Naive B cell (primary cell): ENCODE measurements at places on chromosomes 16 and 17.

DNA sequence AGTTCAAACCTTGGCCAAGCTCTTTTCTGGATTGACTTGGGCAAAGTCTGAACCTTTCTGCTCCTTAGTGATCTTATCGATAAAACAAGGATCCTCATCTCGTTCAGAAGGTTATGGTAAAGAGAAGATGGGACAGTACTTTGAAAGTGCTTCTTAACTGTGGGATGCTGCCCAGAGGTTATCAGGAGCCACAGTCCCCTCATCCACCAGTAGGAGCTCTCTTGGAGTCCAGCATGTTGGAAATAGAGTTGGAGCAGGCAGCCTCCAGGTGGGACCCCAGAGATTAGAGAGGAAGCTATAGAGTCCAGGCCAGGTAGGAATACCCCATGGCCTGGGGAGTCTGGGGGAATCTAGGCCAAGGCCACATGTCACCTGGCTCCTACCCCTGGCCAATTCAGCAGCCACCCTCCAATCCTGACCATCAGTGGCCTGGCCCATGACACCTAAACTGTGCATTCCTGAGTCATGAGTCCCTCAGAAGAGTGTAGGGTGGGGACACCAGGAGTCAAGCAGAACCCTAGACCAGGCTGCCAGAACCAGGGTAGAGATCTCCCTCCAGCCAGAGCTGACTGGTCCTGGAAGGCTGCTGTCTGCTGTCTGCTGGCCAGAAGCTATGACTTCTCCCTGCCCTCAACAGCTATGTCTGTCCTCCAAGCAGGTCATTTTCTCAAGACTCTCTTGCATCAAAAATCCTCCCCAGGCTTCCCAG lies 144.3 kb downstream of the AIPL1 start:
- DNase-seq, result no peak

DNA sequence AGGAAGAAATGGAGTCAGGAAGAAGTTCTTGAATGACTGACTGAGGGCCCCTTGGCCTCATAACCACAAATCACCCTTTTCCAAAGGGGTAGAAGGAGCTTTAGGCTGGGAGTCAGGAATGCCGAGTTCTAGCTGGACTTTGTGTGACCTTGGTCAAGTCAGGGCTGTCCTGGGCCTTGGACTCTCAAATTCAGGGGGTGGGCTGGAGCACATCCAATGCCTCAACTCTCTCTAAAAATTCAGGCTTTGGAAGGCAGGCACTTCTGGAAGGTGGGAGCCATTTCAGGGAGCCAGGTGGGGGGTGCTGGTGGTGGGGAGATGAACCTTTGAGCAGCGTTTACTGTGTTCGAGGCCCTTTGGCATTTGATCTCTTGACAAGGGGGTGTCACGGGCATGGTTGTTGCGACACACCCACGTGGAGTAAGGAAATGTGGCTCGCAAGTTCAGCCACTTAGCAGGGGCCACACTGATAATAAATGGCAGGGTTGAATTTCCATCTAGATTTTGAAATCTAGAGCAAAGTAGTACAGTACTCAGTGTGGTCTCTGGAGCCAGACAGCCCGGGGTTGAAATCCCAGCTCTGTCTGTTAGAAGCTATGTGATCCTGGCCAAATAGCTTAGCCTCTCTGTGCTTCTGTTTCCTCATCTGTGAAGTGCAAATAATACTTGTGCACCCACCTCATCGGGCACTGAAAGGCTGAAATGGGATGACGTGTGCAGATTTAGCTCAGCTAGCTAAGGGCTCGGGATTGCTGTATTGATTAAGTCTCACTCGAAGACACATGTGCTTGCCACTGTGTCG lies 47.1 kb upstream of the CIBAR2 start:
- DNase-seq, result no peak

GRCh38 chr16:15990902-15991301 lies 41.5 kb downstream of the ABCC1 start:
- no peak for DNase-seq

- no peak for DNase-seq
Observed at GRCh38 chr16:51107742-51108141, 43.3 kb downstream of the SALL1 start.

- no peak for DNase-seq
Observed at GRCh38 chr17:45408611-45409421, 23.9 kb downstream of the ARHGAP27 start.

- DNase-seq, result no peak
Observed at GRCh38 chr16:48075398-48075797, 80.4 kb downstream of the ABCC12 start.

- no peak for DNase-seq
Observed at GRCh38 chr17:35895636-35896587, 15.8 kb upstream of the CCL5 start.

- no peak for DNase-seq
Observed at GRCh38 chr17:4833941-4834680, 971 bp downstream of the MINK1 start.

- no peak for DNase-seq
Observed at GRCh38 chr17:6366221-6366666, 68.7 kb downstream of the AIPL1 start.

DNA sequence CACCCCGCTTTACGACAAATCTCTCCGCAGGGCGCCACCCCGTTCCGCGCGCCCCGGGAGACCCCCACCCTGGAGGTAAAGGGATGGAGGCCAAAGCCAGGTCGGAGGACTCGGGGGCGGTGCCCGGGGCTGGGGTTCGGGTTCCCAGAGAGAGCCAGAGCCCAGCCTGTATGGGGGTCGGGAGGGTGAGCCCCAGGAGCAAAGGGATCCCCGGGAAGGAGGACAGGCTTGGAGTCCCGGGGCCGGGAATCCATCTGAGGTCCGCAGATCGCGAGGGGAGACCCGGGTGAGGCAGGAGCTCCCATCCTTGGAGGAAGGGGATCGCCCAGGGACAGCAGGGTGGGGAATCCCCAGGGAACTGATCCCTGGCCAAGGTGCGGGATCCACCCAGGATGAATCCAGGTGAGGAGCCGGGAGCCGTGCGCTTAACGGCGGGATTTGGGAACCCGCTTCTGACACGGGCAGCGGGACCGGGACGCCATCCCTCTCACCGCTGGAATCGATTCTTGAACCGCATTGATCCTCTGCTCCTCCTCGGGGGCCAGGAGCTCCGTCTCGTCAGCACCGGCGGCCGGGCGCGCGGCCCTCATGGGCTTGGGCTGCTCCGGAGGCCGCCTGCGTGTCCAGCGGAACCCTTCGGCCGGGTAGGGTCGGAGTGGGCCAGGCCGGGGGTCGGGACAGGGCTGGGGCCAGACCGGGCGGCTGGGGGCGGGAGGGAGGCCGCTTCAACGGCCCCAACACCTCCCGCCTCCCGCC lies at the start of gene MMD:
Gene MMD, minus strand, starts transcription at position 657 of the 756 bp plus-strand sequence. Its CDS starts 140 bp downstream, at position 517.
- no peak for DNase-seq

DNA sequence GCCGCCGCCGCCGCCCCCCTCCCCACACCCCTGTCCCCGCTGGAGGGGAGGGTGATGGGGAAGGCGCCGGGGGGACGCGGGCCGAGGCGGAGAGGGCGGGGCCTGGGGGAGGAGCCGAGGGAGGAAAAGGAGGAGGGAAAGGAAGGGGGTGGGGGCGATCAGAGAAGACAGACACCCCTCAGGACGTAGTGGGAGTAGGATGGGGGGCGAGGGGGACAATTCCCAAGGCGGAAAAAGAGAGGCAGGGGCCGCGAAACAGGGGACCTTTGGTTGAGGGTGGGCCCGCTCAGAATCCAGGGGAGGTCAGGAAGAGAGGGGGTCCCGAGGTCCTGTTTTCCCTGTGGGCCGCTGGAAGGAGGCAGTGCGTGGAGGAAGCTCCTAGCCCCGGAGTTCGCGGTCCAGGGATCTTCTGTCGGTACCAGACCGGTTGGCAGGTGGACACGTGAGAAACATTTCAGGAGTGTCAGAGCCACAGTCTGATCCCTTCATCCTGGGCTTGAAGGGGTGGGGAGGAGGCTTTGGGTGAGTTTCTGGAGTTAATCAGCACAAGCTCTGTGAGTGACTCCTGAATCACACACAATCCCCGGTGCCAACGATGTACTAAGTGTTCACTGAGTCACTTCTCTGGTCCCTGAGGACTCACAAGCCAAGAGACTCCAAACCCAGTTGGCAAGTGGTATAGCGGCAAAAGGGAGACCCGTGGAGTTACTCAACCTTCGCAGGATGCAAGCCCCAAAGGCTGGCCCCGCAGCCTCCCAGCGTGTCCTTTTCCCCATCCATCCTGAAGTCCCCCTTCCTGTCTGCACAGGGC lies at the start of gene XYLT1:
Gene XYLT1, minus strand, starts transcription at position 53 of the 811 bp plus-strand sequence. CDS start 164 bp downstream, outside the sequence.
- peak; percentile 44 for DNase-seq

DNA sequence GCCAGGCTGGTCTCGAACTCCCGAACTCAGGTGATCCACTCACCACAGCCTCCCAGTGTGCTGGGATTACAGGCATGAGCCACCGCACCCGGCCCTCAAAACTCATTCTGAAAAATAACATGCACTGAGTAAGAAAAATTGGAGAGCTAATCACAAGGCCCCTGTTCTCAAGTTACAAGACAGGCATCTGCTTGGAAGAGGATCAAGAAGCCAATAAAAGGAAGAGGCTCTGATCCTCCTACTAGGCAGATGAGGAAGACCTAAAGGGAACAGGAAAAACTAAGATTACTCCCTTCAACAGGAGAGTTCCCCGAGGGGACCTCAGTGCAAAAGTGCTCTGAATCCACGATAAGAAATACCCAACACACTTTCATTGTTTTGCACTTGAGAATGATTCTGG lies 18.4 kb downstream of the BLMH start:
- DNase-seq, result no peak

GRCh38 chr17:61627658-61628057 lies 36.6 kb upstream of the NACA2 start:
- no peak for DNase-seq

- no peak for DNase-seq
Observed at GRCh38 chr17:42311240-42312034, 23.1 kb downstream of the STAT5A start.

GRCh38 chr17:47301161-47301560 lies 22.6 kb upstream of the EFCAB13 start:
- no peak for DNase-seq

GRCh38 chr17:39809221-39809620 lies 54.9 kb downstream of the IKZF3 start:
- DNase-seq, result no peak

DNA sequence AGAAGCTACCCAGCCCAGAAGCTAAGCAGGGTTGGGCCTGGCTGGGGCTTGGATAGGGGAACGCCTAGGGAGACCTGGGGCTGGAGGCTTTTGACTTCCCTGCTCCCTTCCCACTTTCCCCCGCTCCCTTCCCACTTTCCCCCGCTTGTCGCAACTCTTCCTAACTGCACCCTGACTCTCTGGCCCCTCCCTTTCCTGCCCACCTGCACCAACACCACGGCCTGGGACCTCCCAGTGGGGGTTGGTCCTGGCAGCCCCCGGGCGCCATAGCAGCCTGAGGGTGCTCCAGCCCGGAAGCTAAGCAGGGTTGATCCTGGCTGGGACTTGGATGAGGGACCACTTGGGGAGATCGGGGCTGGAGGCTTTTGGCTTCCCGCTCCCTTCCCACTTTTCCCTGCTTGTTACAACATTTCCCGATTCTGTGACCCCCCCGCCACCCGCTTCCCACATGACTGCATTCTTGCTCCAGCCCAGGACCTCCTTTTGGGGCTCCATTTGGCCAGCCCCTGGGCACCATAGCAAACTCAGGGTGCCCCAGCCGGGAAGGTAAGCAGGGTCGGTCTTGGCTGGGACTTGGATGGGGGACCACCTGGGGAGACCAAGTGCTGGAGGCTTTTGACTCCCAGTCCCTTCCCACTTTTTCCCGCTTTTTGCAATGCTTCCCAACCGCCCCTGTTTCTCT lies 2287.0 kb downstream of the TP53TG3F start:
- DNase-seq, result no peak

GRCh38 chr16:58658796-58659211 lies 25.8 kb downstream of the SLC38A7 start:
- DNase-seq, result no peak

DNA sequence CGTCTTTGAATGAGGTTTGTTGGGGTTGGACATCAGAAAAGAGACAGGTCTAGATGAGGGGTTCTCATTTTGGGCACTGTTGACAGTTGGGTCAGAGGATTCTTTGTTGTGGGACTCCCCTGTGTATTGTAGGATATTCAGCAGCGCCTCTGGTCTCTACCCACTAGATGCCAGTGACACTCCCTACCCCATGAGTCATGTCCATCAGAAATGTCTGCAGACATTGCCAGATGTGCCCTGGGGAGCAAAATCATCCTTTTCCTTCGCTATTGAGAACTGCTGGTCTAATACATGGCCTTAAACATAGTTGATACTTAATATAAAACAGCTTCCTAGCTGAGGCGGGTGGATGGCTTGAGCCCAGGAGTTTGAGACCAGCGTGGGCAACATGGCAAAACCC lies 3.1 kb downstream of the ABAT start:
- DNase-seq, result no peak

DNA sequence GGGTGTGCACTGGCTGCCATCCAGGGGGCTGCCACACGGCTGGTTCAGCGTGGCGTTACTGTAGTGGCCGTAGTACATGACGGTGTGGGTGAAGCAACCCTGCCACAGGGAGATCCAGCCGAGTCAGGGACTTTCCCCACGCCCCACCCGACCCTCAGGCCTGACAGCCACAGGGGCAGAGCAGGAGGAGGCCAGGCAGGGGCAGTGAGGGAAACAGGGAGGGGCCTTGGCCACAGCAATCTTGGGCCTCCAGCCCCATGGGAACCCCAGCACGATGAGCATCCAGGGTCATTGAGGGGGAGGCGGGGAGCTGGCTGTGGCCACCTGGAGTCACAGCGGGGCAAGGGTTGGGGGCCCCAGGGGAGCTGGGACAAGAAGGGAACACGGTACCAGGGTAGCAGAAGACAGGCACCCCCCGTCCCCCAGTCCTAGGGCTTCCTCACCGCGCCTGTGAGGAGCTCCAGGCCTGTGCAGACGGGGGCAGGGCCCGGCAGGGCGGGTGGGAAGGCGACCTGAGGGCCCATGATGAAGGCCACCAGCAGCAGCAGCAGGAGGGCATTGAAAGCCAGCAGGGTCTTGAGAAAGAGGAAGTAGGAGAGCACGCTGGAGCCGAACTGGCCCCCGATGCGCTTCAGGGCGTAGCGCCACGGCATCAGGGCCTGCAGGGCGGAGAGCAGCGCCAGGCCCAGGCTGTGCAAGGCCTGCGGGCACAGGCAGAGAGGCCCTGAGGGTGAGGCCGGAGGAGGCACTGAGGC lies 4.3 kb downstream of the TMC6 start:
- peak; percentile 82 for DNase-seq

GRCh38 chr17:73135766-73136165 lies 29.0 kb upstream of the SSTR2 start:
- no peak for DNase-seq

GRCh38 chr17:15482476-15482875 lies 15.1 kb upstream of the CDRT4 start:
- DNase-seq, result no peak

- no peak for DNase-seq
Observed at GRCh38 chr16:66701516-66701915, 5.0 kb upstream of the CMTM4 start.

- DNase-seq, result no peak
Observed at GRCh38 chr17:12431188-12431587, 234.5 kb upstream of the MYOCD start.

GRCh38 chr16:77896415-77897128 lies 108.2 kb downstream of the VAT1L start:
- no peak for DNase-seq

GRCh38 chr16:19861811-19862327 lies 22.8 kb downstream of the GPRC5B start:
- no peak for DNase-seq
